ENCODE measurements at places on chromosomes 7 and 10.

DNA sequence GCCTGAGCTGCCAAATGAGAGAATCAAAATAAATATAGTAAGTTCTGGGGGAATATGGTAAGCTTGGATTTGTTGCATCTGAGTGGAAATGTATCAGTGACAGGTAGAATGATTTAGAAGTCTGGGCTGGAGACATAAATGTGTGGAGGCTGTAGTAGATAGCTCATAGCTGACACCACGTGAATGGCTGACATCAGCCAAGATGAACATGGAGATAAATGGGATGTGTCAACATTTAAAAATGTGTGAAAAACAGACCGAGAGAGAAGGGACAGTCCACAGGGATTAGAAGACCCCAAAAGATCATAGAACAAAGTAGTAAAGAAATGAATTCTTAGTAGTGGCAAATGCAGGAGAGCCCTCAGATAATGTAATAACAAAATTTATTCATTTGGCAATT, 40.9 kb downstream of the NAMPT start:
- no peak for DNase-seq

GRCh38 chr7:90213521-90213920, 2.0 kb downstream of the STEAP2 start:
- no peak for DNase-seq

GRCh38 chr10:35910234-35910633, 268.1 kb upstream of the FZD8 start:
- DNase-seq, result no peak

- DNase-seq, result no peak
These were observed 24.9 kb downstream of the POLR3A start for GRCh38 chr10:78004215-78005026.

DNA sequence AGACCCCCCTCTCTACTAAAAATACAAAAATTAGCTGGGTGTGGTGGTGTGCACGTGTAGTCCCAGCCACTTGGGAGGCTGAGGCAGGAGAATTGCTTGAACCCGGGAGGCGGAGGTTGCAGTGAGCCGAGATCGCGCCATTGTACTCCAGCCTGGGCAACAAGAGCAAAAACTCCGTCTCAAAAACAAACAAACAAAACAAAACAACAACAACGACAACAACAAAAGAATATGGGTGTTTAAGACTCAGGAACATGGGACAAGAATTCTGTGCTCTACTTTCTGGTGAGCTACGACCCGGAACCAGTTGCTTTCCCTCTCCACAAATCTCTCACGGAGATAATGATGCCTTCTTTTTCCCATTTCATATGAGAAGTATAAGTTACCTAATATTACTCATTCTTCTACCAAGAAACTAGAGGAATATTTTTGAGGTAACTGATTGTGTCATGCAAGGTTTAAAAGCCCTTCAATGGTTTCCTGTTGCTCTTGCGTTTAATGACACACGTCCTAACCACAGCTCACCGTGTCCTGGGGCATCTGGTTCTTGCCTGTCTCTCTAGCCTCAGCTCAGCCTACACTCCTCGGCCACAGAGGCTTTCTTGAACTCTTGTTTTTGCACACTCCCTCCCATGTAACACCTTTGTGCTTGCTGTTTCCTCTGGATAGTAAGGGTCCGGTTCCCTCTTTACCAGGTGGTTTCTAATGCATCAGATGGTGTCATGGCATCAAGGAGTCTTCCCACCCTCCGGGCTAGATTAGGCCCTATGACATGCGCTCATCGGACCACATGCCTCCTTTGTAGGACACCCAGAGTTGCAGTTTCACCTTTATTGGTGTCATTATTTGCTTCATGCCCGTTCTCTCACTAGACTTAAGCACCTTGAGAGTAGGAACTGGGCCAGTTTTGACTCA, 67.5 kb downstream of the PFKFB3 start:
- no peak for DNase-seq

GRCh38 chr10:49657606-49658005, 21.8 kb upstream of the C10orf53 start:
- DNase-seq, result no peak

GRCh38 chr10:48517911-48518811, 86.7 kb downstream of the ARHGAP22 start:
- DNase-seq, result no peak

GRCh38 chr7:157500171-157500960, 163.6 kb downstream of the DNAJB6 start:
- no peak for DNase-seq

Measured in CMK (cell line).